ENCODE measurements at places on chromosomes 11 and 22. TPM values are rescaled to one million over a fixed set of nuclear protein-coding genes. Genes with fewer than 3 reads are reported as not detected.

The MS4A14 gene
- 0.10 TPM for total RNA-seq

The TRIM3 gene
- 25.1 TPM for total RNA-seq

The TMEM45B gene
- 21.3 TPM for total RNA-seq

The APOA1 gene
- 3.7 TPM for total RNA-seq

The HBB gene
- total RNA-seq = 11.7 TPM

The ZNF280B gene
- 2.1 TPM for total RNA-seq

GRCh38 chr11:130637566-130637965, 189.1 kb downstream of the ADAMTS15 start:
- H3K27me3 ChIP-seq = no peaks in the 10 kb centered on the region
- no peak overlapping the region for H3K4me3 ChIP-seq
- DNase-seq = no peak
- no peaks in the 10 kb centered on the region for H3K4me1 ChIP-seq
- H3K27ac ChIP-seq = no peak overlapping the region
- no peaks in the 10 kb centered on the region for H3K36me3 ChIP-seq

DNA sequence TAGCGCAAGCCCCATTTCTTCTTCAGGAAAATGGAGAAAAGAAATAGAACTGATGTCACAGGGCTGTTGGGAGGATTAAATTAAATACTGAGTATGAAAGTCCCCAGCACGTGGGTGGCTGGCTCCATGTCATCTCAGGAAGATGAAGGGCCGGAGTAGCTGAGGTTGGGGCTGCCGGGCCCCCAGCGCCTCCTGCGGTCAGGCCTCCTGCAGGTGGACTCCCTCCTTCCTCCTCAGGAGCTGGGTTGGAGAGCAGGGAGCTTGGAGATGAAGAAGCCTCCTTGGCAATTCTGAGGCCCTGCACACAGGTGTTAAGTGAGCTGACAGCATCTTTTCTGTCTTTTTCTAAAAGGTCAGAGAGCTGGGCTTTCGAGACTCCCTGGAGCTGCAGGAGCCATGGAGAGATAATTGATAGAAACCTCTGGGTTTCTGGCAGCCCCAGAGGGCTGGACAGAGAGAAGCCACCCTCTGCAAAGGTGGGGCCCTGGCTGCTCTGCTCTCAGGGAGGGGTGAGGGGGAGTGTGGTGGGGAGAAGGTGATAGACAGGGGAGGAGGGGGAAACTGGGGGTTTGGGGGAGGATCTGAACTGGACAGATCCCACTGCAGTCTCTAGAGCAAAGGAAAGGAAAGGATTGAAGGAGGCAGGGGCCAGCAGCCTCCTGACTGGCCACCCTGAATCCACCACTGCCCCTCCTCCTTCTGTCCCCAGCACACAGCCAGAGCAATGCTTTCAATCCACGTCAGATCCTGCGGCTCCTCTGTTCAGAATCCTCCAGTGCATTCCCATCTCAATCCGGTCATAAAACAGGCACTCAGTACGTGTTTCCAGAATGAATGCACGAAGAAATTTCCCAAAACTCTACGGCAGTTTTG, 210.8 kb downstream of the CEP164 start:
- H3K36me3 ChIP-seq = no peaks in the 10 kb centered on the region
- peaks cover 29% of the 10 kb centered on the region for H3K27me3 ChIP-seq

GRCh38 chr11:12358302-12359188, 18.8 kb upstream of the PARVA start:
- no peak for DNase-seq
- peaks cover 34% of the 10 kb centered on the region for H3K4me1 ChIP-seq
- H3K36me3 ChIP-seq = no peaks in the 10 kb centered on the region

- no peak overlapping the region for H3K27ac ChIP-seq
- no peak overlapping the region for H3K4me3 ChIP-seq
- H3K27me3 ChIP-seq = peaks cover 29% of the 10 kb centered on the region
- no peak for DNase-seq
- no peaks in the 10 kb centered on the region for H3K36me3 ChIP-seq
Measured at GRCh38 chr11:728901-729491, 18.3 kb upstream of the TALDO1 start.

DNA sequence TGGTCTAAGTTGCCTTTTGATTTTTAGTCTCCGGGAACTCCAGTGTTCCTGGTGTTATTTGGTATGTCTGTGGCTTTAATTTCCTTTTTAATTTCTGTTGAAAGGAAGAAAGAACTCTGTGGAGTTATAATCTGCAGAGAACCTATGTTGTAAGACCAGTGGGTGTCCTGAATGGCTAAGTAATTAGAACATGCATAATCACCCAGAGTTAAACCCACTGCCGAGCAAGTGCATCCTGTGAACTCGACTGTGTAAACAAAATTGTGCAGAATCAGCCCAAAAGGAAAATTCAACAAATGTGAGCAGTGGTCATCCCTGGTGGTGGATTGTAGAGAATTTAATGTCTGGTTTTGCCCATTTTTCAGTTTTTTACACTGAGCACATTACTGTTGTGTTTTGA, 162.5 kb downstream of the COMMD9 start:
- H3K27me3 ChIP-seq = peaks cover 26% of the 10 kb centered on the region
- no peaks in the 10 kb centered on the region for H3K36me3 ChIP-seq
- no peak overlapping the region for H3K27ac ChIP-seq
- DNase-seq = no peak

- H3K4me3 ChIP-seq = no peak overlapping the region
- no peaks in the 10 kb centered on the region for H3K4me1 ChIP-seq
- DNase-seq = no peak
- H3K27ac ChIP-seq = no peak overlapping the region
- H3K27me3 ChIP-seq = no peaks in the 10 kb centered on the region
- H3K36me3 ChIP-seq = no peaks in the 10 kb centered on the region
Measured at GRCh38 chr22:32752326-32752725, 49.2 kb upstream of the TIMP3 start.

- no peak for DNase-seq
- H3K4me3 ChIP-seq = no peak overlapping the region
- H3K27ac ChIP-seq = peak overlapping the region; percentile 20
- H3K27me3 ChIP-seq = no peaks in the 10 kb centered on the region
Measured at GRCh38 chr11:61011229-61011870, 39.9 kb downstream of the CD6 start.

DNA sequence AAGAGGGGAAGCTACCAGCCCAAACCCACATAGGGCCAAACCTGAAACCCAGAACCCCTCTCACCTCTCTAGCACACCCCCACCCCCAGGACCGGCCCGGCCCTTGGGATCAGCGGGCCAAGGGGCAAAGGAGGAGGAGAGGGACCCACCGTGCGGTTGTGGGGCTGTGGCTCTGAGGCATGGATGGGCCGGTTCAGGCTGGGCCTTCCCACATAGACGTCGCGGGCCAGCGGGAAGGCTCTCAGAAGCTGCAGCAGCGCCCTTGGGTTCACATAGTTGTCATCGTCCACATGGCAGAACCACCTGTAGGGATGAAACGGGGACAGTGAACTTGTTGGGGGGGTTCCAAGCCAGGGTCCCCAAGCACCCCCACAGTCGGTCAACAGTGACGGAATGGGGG, 7.0 kb downstream of the MFNG start:
- H3K27ac ChIP-seq = no peak overlapping the region
- no peak overlapping the region for H3K4me3 ChIP-seq
- peaks cover 5% of the 10 kb centered on the region for H3K4me1 ChIP-seq

- H3K36me3 ChIP-seq = peaks cover 29% of the 10 kb centered on the region
- no peaks in the 10 kb centered on the region for H3K27me3 ChIP-seq
- H3K4me3 ChIP-seq = no peak overlapping the region
- DNase-seq = no peak
- H3K27ac ChIP-seq = peak overlapping the region; percentile 38
- peaks cover 58% of the 10 kb centered on the region for H3K4me1 ChIP-seq
Measured at GRCh38 chr22:20111045-20111688, 4.7 kb upstream of the RANBP1 start.

DNA sequence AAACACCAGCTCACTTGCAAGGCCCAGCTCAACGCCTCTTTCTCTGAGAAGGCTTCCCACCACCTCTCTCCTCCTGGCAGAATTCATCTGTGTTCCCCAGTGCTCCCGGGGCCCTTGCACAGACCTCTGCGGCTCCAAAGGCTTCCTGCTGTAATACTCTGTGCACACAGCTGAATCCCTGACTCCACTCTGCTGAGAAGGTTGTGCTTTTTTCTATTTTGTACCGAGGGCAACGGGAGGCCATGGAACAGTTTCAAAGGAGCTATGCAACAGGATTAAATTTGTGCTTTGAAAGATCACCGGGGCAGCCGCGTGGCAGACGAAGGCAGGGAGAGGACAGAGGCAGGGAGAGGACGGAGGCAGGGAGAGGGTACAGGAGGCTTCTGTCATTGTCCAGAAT, 49.2 kb upstream of the SYT7 start:
- H3K27ac ChIP-seq = no peak overlapping the region
- no peak for DNase-seq
- no peak overlapping the region for H3K4me3 ChIP-seq
- no peaks in the 10 kb centered on the region for H3K36me3 ChIP-seq
- H3K4me1 ChIP-seq = no peaks in the 10 kb centered on the region

DNA sequence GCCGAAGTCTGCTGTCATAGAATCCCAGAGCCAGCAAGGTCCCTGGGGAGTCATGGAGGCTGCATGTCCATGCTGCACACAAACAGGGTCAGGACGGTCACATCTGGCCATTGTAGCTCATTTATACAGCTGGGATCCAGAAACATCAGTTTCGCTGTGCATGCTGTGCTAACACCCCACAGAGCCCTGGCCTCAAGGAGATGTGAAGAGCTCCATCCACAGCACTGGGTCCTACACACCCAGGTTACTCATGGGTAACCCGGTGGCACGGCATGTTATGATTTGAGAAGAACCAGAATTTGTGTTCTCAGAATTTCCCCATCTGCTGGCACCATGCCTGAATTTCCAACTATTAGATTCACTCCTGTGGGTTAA, 146.3 kb upstream of the ARHGAP20 start:
- H3K27me3 ChIP-seq = no peaks in the 10 kb centered on the region
- no peaks in the 10 kb centered on the region for H3K36me3 ChIP-seq
- DNase-seq = no peak
- no peaks in the 10 kb centered on the region for H3K4me1 ChIP-seq

GRCh38 chr11:69520186-69520916, 38.9 kb downstream of the LINC01488 start:
- no peaks in the 10 kb centered on the region for H3K27me3 ChIP-seq
- no peak overlapping the region for H3K4me3 ChIP-seq
- no peaks in the 10 kb centered on the region for H3K36me3 ChIP-seq
- H3K4me1 ChIP-seq = no peaks in the 10 kb centered on the region

GRCh38 chr22:36224245-36224644, 15.1 kb downstream of the APOL2 start:
- H3K27me3 ChIP-seq = peaks cover 3% of the 10 kb centered on the region
- H3K27ac ChIP-seq = no peak overlapping the region
- DNase-seq = no peak

DNA sequence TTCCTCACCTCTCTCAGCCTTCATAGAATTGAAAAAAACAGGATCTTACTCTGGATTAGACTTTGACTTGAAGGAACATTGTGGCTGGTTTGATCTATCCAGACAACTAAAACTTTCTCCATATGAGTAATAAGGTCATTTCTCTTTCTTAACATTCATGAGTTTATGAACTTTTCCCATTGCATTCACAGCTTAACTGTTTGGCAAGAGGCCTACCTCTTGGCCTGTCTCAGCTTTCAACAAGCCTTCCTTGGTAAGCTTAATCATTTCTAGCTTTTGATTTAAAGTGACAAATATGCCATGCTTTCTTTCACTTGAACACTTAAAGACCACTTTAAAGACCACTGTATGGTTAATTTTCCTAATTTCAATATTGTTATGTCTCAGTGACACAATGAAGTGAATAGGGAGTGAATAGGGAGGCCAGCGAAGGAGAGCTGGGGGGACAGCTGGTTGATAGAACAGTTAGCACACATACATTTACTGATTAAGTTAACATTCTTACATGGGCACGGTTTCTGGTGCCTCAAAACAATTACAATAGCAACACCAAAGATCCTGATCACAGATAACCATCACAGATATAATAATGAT, 17.0 kb downstream of the IMMP1L start:
- DNase-seq = no peak
- no peaks in the 10 kb centered on the region for H3K36me3 ChIP-seq
- H3K27me3 ChIP-seq = no peaks in the 10 kb centered on the region
- H3K4me1 ChIP-seq = no peaks in the 10 kb centered on the region
- H3K27ac ChIP-seq = no peak overlapping the region

GRCh38 chr11:9001736-9002135, 2.1 kb downstream of the NRIP3 start:
- H3K27ac ChIP-seq = no peak overlapping the region
- no peak overlapping the region for H3K4me3 ChIP-seq
- peaks cover 30% of the 10 kb centered on the region for H3K27me3 ChIP-seq
- DNase-seq = no peak
- peaks cover 21% of the 10 kb centered on the region for H3K4me1 ChIP-seq

GRCh38 chr11:134126217-134126822, 57.4 kb downstream of the JAM3 start:
- no peaks in the 10 kb centered on the region for H3K36me3 ChIP-seq
- H3K4me3 ChIP-seq = no peak overlapping the region
- no peak for DNase-seq
- H3K4me1 ChIP-seq = peaks cover 3% of the 10 kb centered on the region
- H3K27me3 ChIP-seq = peaks cover 14% of the 10 kb centered on the region

DNA sequence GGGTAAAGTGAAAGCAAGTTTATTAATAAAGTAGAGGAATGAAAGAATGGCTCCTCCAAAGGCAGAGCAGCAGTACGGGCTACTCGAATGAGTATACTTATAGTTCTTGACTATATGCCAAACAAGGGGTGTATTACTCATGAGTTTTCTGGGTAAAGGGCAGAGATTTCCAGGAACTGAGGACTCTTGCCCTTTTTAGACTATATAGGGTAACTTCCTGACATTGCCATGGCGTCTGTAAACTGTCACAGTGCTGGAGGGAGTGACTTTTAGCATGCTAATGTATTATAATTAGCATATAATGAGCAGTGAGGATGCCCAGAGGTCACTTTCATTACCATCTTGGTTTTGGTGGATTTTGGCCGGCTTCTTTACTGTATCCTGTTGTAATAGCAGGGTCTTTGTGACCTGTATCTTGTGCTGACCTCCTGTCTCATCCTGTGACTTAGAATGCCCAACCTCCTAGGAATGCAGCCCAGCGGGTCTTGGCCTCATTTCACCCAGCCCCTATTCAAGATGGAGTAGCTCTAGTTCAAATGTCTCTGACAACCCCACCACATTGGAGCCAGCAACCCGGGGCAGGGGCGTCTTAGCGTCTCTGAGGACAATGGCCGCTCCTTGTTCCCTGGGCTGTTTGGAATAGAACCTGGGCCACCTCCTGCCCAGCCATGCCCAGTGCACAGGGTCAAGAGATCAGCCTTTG, 34.9 kb upstream of the CD82 start:
- no peak overlapping the region for H3K27ac ChIP-seq
- no peaks in the 10 kb centered on the region for H3K36me3 ChIP-seq
- DNase-seq = no peak
- H3K4me1 ChIP-seq = no peaks in the 10 kb centered on the region
- no peaks in the 10 kb centered on the region for H3K27me3 ChIP-seq

GRCh38 chr11:121421149-121421901, 30.8 kb upstream of the SORL1 start:
- no peak overlapping the region for H3K4me3 ChIP-seq
- no peaks in the 10 kb centered on the region for H3K36me3 ChIP-seq
- H3K4me1 ChIP-seq = peaks cover 47% of the 10 kb centered on the region
- H3K27ac ChIP-seq = no peak overlapping the region
